ENCODE measurements at places on chromosomes 11 and 22. TPM values are rescaled to one million over a fixed set of nuclear protein-coding genes. Genes with fewer than 3 reads are reported as not detected.

The NFAM1 gene
- total RNA-seq = under 0.01 TPM

The WNT7B gene
- total RNA-seq = 34.6 TPM

The RBFOX2 gene
- 104 TPM for total RNA-seq

The OR51A4 gene
- total RNA-seq = not detected

The CDC45 gene
- 2.5 TPM for total RNA-seq

The IL18BP gene
- 2.8 TPM for total RNA-seq

The THY1 gene
- 380 TPM for total RNA-seq

The MIAT gene
- 2.3 TPM for total RNA-seq

The SCGB1C1 gene
- not detected for total RNA-seq

The OR51F2 gene
- not detected for total RNA-seq

The PLAAT5 gene
- 0.16 TPM for total RNA-seq

The LRP4 gene
- total RNA-seq = 13.9 TPM

The OR5P2 gene
- not detected for total RNA-seq

The GNAZ gene
- 1.3 TPM for total RNA-seq

The SLC35E4 gene
- 12.2 TPM for total RNA-seq

The MMP3 gene
- not detected for total RNA-seq

The MUC2 gene
- total RNA-seq = not detected

The KRTAP5-11 gene
- not detected for total RNA-seq

The P4HA3 gene
- 3.9 TPM for total RNA-seq

The TRIM51 gene
- total RNA-seq = not detected

Measured in mesangial cell (primary cell).